ENCODE measurements at places on chromosomes 4 and X.

- DNase-seq = no peak
Measured at GRCh38 chrX:133880032-133880443, 105.4 kb downstream of the GPC3 start.

- DNase-seq = no peak
Measured at GRCh38 chrX:130321550-130321949, 18.2 kb upstream of the SLC25A14 start.

DNA sequence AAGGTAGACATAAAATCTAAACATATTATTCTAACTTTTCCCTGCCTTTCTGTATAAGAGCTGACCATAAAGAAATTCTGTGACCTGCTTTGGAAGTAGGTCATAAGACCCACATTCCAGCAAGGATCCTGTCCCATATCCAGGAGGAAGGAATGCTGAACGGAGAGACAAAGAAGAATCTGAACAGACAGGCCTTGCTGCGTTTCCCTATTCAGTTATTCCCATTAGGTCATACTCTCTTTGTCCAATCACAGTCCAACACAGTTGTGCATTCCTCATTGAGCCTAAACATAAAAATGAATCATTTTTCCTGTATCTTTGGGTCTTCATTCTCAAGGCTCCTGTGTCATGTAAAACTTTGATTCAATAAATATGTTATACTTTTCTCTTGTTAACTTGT is 287.6 kb upstream of the TAPT1 start:
- no peak for DNase-seq

- no peak for DNase-seq
Measured at GRCh38 chr4:98773638-98774037, 115.2 kb upstream of the TSPAN5 start.

DNA sequence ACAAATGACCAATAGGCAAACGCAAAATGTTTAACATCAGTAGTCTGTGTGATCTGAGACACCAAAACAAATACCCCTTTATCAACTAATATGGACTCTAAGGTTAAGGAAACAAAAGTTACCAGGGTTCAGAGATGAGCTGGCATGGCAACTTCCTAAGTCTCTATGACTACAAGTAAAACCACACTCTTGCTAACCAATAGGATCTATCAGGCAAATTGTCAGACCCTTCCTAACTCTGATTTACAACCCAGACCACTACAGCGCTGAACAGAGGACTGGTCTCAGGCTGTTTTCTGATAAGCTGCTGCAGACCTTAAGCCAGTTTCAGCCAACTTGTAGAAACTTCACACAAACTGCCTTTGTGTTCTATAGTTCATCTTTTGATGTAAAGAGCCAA is 608.0 kb downstream of the TLL1 start:
- no peak for DNase-seq

- no peak for DNase-seq
Measured at GRCh38 chr4:15945516-15945915, 7.0 kb upstream of the FGFBP1 start.

DNA sequence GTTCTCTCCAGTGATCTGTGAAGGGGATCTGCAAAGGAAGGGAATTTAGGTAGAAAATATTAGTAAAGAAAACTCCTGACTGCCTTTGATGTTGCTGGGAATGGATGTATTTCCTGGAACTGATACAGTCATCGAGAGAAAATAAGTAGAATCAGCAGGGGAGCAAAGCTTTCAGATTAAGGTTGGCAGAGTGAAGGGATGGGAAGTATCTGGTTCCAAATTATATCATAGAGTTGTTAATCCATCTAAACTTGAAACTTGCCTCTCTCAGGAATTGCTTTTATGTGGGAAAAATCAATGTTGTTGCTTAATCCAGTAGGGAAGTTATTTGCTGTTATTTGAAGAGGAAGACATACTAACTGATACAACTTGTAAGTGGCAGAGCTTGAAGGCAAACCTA is 19.3 kb downstream of the EPHA5 start:
- no peak for DNase-seq

DNA sequence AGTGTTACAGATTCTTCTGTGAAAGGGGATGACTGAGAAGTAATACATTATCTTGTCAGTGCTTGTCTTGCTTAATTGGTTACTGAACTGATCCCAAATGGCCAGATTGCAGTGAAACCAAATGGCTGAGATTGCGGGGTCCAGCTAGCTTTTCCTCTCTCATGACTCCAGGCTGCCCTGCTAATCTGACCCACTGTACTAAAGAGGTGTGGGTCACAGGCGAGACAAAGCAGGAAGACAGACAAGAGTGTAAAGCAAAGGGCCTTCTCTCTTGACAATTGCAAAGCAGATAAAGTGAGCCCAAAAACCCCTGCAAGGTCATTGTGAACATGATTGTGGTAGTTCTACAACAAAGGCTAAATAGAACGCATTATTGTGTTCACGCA is 2.1 kb downstream of the TMEM150C start:
- no peak for DNase-seq

GRCh38 chrX:114964374-114964773 is 53.0 kb downstream of the IL13RA2 start:
- no peak for DNase-seq

- DNase-seq = peak; percentile 56
Measured at GRCh38 chr4:108168671-108169523, at the start of gene LEF1. LEF1 (minus strand) TSS chr4:108168932; CDS start chr4:108167767, 1,165 bp downstream.

DNA sequence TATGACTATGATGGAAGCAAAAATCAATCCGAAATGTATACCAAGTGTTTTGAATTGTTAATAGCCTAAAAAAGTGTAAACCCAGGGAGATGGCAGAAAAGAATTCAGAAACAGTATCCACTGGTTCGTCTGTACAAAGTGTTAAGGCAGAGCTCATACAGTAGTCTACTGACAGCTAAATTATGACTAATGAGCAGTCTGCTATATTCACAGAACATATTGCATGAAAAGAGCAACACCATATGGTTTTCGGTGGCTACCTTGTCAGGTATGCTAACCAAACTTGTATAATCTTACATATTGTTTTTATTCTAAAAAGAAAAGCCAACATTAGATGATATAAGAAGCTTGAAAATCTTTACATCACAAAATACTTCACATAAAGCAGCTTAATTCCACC is 18.5 kb downstream of the EPHA5 start:
- no peak for DNase-seq

DNA sequence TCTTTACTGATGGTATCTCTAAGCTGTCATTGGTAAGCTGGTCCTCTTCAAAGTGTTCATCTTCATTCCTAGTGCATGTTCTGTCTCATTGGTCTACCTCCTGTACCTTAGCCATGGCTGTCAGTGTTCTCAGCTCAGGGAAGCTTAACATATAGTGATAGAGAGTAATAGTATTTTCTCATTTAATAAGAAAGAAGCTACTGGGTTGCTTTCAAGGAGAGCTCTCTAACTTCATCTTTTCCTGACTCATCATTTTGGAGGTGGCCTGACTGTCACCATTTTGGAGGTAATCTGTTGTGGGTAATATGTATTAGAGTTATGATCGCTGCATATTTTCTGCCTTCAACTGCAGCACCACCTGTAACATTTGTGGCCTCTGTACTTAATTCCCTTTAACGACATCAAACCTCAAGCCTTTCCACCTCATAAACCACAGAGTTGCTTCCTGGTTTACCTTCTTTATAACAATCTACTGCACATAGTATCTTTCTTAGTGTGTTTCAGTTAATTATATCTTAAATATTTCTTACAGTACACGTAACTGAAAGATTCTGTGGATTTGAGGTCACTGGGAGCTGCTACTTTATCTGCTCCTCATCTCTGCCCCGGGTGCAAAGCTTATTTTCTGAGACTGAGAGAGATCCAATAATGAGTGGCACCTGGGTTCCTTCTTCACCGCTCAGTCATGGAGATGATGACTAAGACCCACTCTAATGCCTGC is 474.0 kb upstream of the TECRL start:
- DNase-seq = no peak

GRCh38 chr4:1400831-1401408 is 5.3 kb downstream of the NKX1-1 start:
- DNase-seq = no peak

DNA sequence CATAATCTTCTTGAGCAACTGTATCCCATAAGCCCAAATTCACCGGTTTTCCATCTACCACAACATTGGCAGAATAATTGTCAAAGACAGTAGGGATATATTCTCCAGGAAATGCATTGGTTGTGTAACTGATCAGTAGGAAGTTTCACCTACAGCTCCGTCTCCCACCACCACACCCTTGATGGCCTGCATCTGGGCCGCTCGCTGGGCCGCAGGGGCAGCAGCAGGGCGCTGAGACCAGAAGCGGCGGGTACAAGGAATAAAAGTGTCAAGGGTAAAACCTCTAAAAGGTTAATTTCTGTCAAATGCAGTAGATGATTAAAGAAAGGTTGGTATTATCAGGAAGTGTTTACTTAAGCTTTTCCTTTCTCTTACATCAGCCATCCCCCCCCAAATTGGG is 167.6 kb upstream of the DKK2 start:
- no peak for DNase-seq

- DNase-seq = peak; percentile 7
Measured at GRCh38 chr4:17809667-17810066, 890 bp downstream of the DCAF16 start.

DNA sequence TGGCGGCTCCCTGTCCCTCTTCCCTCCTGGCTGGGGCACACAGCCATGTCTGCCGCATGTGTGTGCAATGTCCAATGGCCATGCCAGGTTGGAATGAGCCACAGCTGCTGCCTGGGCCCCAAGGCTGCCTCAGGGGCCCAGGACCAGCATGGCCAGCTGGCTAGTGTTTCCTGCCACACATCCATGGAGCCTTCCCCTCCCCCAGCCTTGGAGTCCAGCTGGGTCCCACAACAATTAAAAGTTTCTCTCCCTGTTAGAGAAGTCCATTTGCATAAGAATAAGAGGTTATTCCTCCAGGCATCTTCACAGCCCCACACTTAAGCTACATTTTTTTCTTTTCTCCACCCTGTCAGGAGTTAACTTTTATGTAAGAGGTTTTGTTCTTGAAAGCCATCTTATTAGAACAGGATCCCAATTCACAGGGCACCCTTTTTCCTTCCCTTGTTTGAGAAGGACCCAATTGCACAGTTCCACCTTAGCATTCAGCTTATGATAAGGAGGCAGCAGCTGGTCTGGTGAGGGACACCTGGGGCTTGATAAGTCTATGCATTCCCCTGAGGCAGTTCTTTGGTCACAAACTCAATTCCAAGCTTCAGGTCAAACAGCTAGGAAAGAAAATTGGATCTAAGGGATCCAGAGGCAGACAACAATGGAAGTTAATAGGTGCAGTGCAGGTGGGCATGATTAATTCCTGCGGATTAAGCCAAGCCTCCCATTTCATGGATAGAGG is 963.3 kb upstream of the GRIA3 start:
- no peak for DNase-seq

- DNase-seq = no peak
Measured at GRCh38 chr4:37367901-37368300, 123.4 kb downstream of the NWD2 start.

- DNase-seq = no peak
Measured at GRCh38 chr4:187475901-187476300, 519.7 kb upstream of the ZFP42 start.

GRCh38 chr4:140138428-140138827 is 15.6 kb downstream of the MAML3 start:
- no peak for DNase-seq

DNA sequence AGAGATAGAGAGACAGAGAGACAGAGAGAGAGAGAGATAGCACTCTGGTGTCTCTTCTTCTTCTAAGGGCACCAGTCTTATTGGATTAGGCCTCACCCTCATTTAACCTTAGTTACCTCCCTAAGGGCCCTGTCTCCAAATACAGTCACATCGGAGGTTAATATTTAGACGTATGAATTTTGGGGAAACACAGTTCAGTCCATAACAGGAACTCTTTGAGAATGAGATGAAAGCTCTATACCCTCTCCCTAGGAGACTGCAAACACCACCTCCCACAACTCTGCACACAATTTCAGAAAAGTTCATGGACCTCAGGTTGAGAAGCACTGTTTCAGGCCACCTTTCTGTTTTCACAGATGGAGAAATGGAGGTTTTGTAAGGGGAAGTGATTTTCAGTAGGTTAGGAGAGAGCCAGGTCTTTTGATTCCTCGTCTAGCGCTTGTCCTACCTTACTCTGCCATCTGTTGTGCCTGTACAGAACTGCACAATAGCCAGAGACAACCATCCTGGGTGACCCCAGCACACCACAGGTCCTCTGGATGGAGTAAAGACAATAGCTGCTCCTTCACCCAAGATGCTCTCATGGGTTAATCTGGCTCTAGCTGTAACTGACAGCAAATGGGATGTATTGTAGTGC is 16.9 kb upstream of the LOC101059915 start:
- no peak for DNase-seq

DNA sequence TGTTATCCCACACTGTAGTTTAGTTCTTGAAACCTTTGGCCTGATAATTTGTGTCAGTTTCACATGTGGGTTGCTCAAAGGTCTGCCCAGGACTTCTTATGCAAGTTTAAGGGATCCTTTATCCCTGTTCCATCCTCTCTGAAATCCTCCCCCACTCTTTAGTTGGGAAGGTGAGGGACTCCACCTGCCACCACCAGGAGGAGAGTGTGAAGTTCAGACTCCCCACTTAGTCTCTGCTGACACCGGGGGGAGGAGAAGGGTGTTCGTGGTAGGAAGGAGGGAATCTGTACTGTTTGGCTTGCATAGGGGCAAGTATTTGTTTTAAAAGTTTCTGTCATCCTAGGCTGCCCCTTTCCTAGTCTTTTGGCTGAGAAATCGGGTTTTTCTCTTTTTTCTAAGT is 211.8 kb downstream of the PPP4R3C start:
- DNase-seq = no peak

- DNase-seq = peak; percentile 71
Measured at GRCh38 chr4:102612824-102613366, 111.7 kb downstream of the NFKB1 start.

DNA sequence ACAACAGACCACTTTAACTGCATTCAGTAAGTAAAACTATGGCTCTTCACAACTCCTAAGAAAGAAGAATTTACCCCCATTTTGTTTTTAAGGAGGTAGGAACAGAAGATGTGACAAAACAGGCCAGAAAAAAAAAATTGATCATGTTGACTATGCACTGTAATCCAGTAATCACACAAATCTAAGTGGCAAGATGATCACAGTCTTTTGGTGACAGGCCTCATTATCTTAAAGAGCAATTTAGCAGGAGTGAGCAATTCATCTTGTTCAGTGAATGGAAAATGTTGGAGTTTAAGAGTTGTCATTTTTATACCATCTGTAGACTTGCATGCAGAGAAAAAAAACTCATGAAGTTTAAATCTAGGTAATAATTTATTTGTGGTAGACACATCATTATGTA is 115.1 kb downstream of the SLC39A8 start:
- DNase-seq = no peak

- no peak for DNase-seq
Measured at GRCh38 chr4:162920649-162921048, 246.0 kb downstream of the NAF1 start.

DNA sequence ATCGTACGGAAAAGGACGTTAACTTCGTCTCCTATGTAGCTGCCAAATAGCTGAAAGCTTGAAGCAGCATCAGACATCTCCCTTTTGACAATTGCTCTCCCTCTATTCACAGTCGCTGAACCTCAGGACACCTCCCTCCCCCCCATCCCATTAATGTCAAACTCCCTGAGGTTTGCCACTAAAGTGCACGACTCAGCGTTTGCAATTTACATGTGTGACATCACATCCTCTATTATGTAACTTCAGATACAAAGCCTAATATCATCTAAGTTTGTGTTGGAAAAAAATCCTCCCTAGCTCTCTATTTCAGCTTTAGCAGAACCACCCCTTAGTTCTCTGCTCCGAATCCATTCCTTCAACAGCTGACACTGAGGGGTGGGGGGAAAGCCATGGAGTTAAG is 5.5 kb upstream of the NR3C2 start:
- peak; percentile 45 for DNase-seq

- no peak for DNase-seq
Measured at GRCh38 chr4:133147921-133148689, 989 bp upstream of the PCDH10 start.

GRCh38 chr4:18082236-18082635 is 60.7 kb upstream of the LCORL start:
- no peak for DNase-seq
